Neural crest cell (in vitro differentiated cells): ENCODE measurements at places on chromosomes 16 and 17. TPM values are rescaled to one million over a fixed set of nuclear protein-coding genes. Genes with fewer than 3 reads are reported as not detected.
A peak's percentile ranks its signal among the peaks of the same experiment; 100 is the strongest.

- DNase-seq: no peak
Observed at GRCh38 chr17:43482103-43483012, 1.4 kb upstream of the DHX8 start.

GRCh38 chr16:29900102-29900887 lies at the start of gene ASPHD1:
Gene ASPHD1 (plus strand): TSS chr16:29900488. CDS start chr16:29900972, 484 bp downstream.
- DNase-seq: peak; percentile 49

The CEP112 gene
- 24.5 and 26.6 TPM in 2 replicates for total RNA-seq

DNA sequence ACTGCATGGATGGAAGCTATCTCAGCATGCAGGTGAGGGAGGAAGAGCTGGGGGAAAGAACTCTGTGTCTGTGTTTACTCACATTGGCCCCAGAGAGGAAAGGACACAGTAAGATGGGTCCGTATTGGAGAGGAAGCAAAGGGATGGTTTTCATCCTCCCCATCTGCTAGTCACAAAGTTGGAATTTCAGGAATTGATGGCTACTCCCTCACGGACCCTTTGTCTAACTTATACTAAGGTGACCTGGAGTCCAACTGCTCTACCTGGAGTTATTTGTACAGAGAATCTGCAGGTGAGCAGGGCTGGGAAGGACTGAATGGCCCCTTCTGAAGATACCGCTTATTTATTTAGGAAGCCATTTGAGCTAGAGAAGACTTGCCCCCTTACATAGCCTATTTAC lies 55.1 kb downstream of the WNT3 start:
- DNase-seq: no peak

The LRRC59 gene
- total RNA-seq: 92.3 and 92.7 TPM in 2 replicates

The STH gene
- total RNA-seq: not detected in 2 replicates

The CCL7 gene
- not detected in 2 replicates for total RNA-seq

The MYO15A gene
- total RNA-seq: 1.3 and 1.6 TPM in 2 replicates

GRCh38 chr17:77449373-77449907 lies 308.7 kb downstream of the SEC14L1 start:
- no peak for DNase-seq

The TP53TG3D gene
- total RNA-seq: not detected in 2 replicates

- DNase-seq: no peak
Observed at GRCh38 chr17:15377200-15377599, 35.8 kb upstream of the TEKT3 start.
